ENCODE measurements at places on chromosomes 1 and 21.

GRCh38 chr1:192986110-192986747, 72.9 kb downstream of the UCHL5 start:
- DNase-seq: no peak

GRCh38 chr1:89815611-89816010, 5.2 kb upstream of the LRRC8D start:
- DNase-seq: no peak

DNA sequence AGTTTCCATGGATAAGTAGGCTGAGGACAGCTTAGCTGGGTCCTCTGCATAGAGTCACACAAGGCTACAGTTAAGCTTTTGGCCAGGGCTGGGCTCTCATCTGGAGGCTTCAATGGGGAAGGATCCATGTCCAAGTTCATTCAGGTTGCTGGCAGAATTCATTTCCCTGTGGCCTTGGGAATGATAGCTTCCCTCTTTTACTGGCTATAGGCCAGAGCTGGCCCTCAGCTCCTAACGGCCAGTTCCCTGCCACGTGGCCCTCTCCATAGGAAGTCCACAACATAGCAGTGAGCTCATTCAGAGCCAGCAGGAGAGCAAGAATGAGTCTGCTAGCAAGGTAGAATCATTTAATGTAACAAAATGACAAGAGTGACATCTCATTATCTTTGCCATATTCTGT, 15.1 kb upstream of the PODN start:
- DNase-seq: no peak

- no peak for DNase-seq
These were observed 58.4 kb upstream of the ADARB1 start for GRCh38 chr21:45016031-45016405.
